ENCODE measurements at places on chromosomes 2 and 18. TPM values are rescaled to one million over a fixed set of nuclear protein-coding genes. Genes with fewer than 3 reads are reported as not detected.
A peak's percentile ranks its signal among the peaks of the same experiment; 100 is the strongest.

GRCh38 chr18:42011053-42011452 is 56.0 kb downstream of the PIK3C3 start:
- no peak overlapping the region for H3K27ac ChIP-seq
- no peak for DNase-seq
- H3K4me3 ChIP-seq: no peak overlapping the region

DNA sequence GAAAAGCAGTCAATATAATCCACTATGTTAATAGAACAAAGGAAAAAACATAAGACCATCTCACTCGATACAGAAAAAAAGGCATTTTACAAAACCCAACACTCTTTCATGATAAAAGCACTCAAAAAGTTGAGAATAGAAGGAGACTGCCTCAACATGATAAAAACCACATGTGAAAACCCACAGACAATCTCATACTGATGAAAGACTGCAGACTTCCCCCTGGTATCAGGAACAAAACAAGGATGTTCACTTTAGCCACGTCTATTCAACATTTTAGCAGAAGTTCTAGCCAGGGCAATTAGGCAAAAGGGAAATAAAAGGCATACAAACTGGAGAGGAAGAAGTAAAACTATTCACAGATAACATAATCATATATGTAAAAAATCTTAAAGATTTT is 285.9 kb downstream of the EIPR1 start:
- H3K27me3 ChIP-seq: no peaks in the 10 kb centered on the region
- H3K27ac ChIP-seq: no peak overlapping the region
- DNase-seq: no peak

DNA sequence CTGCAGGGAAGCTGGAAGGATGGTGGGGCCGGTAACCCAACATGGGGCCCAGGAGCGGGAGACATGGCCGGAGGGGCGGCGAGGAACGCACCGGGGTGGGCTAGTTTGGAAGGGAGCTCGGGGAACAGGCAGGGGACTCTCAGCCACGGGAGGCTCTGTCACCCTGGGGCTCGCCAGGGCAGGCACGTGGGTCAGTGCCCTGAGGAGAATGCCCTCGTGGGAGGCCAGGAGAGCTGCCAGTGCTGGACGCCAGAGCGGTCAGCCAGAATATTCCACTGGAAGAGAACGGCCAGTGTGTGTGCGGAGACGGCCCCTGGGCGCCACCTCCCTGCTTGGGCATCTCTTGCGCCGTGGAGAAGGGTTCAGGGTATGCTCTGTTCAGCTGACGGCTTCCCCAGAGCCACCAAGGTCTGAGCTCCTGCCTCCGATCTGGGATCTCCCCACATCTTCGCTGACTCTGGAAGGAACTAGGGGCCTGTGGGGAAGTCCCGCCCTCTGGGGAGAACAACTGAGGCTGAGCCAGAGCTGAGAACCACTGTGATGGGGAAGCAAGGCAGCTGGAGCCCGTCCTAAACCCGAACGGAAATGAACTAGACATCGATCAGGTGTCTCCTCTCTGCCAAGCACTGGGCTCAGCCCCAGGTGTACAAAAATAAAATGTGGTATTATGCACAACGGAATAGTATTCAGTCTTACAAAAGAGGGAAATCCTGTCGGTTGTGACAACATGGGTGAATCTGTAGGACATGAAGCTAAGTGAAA is 49.3 kb downstream of the TNP1 start:
- peak; percentile 64 for DNase-seq
- H3K27me3 ChIP-seq: no peaks in the 10 kb centered on the region
- H3K4me3 ChIP-seq: no peak overlapping the region
- H3K36me3 ChIP-seq: no peaks in the 10 kb centered on the region
- peaks cover 5% of the 10 kb centered on the region for H3K4me1 ChIP-seq

- H3K36me3 ChIP-seq: no peaks in the 10 kb centered on the region
- H3K4me1 ChIP-seq: no peaks in the 10 kb centered on the region
- H3K27me3 ChIP-seq: no peaks in the 10 kb centered on the region
Observed at GRCh38 chr2:216858312-216858711, 1.6 kb downstream of the TNP1 start.

- H3K4me3 ChIP-seq: no peak overlapping the region
- no peaks in the 10 kb centered on the region for H3K4me1 ChIP-seq
- no peaks in the 10 kb centered on the region for H3K36me3 ChIP-seq
- H3K27me3 ChIP-seq: no peaks in the 10 kb centered on the region
- no peak for DNase-seq
Observed at GRCh38 chr2:109724533-109725460, 69.3 kb upstream of the RGPD5 start.

DNA sequence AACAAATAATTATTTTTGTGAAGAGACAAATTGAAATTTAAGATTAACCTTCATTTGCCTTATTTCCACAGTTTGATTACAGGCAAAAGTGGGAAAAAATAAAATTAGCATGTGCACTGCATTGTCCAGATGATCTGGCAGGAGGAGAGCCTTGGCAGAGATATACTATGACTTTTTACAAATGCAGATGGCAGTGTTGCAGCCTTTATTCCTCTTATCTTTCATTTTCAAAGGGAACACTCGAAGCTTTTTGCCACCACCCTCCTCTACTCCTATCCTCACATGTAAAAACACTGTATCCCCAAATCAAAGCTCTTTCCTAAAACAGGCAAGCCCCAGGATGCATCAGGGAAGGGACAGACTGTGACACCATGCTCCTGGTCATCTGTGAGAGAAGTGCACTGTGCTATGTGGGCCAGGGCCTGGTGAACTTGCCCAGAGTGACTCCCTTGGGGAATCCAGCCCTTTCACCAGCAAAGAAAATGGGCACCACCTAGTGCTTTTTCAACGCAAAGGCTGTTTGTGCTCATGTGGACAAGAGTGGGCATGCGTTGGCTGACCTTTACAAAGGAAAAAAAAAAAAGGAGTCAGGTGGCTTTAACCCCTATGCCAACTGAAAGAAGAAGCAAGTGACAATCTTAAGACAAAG is 74.7 kb upstream of the ETAA1 start:
- no peak overlapping the region for H3K4me3 ChIP-seq
- no peaks in the 10 kb centered on the region for H3K36me3 ChIP-seq

Gene TEKT4
- 1.5 TPM for total RNA-seq

Gene ZNF521
- total RNA-seq: 11.3 TPM

DNA sequence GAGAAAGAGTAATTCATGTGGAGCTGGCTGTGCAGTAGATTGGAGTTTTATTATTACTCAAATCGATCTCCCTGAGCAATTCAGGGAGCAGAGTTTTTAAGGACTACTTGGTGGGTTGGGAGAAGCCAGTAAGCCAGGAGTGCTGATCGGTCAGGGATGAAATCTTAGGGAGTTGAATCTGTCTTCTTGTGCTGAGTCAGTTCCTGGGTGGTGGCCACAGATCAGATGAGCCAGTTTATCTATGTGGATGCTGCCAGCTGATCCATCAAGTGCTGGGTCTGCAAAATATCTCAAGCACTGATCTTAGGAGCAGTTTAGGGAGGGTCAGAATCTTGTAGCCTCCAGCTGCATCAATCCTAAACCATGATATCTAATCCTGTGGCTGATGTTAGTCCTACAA is 17.0 kb upstream of the UGT1A8 start:
- H3K4me1 ChIP-seq: no peaks in the 10 kb centered on the region
- H3K27me3 ChIP-seq: no peaks in the 10 kb centered on the region

DNA sequence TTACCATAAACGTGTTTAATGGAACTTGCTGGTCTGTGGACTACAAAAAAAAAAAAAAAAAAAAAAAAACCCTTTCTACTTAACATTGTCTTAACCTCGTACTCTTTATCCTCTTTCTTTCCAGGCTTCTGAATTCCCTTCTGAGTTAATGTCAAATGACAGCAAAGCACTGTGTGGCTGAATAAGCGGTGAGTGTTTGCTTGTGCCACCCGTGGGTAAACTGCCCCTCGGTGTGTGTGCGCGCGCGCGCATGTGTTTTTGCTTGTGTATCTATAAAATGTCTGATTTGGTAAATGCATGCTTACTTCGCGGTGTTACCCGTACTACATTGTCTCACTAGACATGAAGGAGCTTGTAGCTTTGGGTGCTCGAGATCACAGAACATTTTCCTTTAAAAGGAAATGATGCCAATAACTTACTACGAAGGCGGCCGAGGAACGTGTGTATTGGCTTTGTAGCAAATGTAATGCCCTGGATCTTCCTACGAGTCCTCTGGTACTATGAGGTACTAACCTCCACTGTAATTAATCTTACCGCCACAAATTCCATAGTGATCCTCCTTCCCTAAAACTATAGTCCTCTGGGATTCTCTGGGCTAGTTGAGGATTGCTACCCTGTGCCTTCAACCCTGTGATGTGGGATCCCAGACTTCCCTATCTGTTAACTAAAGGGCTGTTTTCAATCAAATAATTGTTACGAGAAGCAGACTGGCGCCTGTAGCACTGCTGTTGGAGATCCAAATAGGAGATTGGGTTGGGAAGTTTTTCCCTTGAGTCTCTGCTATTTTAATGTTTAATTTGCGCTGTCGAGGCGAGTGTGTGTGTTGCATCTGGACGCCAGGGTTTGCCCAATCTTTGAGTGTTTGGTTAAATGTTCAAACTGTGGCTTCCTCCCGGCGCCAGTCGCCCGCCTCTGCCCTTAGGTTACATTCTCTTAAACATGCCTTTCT is 1.1 kb downstream of the ID2 start:
- no peaks in the 10 kb centered on the region for H3K36me3 ChIP-seq
- H3K27me3 ChIP-seq: no peaks in the 10 kb centered on the region

Gene ATP5MC3
- total RNA-seq: 76.2 TPM

DNA sequence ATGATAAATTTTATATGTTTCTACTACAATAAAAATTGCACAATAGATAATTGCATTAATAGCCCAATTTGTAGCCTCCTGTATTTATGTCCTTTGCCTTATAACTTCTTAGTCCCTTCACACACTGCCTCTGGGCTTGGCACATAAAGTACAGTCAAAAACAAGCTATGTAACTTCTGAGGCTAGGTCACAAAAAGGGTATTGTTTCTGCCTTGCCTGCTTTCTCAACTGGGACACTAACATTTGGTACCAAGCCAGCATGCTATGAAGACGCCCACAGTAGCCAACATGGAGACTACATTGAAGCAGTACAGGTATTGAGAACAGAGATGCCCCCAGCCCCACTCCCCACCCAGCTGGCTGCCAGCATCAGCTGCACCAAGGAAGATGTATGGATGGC is 5.4 kb upstream of the SLC3A1 start:
- H3K4me3 ChIP-seq: no peak overlapping the region
- H3K4me1 ChIP-seq: no peaks in the 10 kb centered on the region
- no peaks in the 10 kb centered on the region for H3K27me3 ChIP-seq
- DNase-seq: no peak
- no peak overlapping the region for H3K27ac ChIP-seq

- H3K27ac ChIP-seq: no peak overlapping the region
- H3K4me3 ChIP-seq: no peak overlapping the region
Observed at GRCh38 chr2:214244847-214245246, 166.0 kb upstream of the VWC2L start.

GRCh38 chr2:51959696-51960095 is 927.8 kb upstream of the NRXN1 start:
- no peaks in the 10 kb centered on the region for H3K36me3 ChIP-seq
- no peak overlapping the region for H3K4me3 ChIP-seq
- H3K27me3 ChIP-seq: no peaks in the 10 kb centered on the region
- H3K4me1 ChIP-seq: no peaks in the 10 kb centered on the region
- H3K27ac ChIP-seq: no peak overlapping the region

- no peaks in the 10 kb centered on the region for H3K36me3 ChIP-seq
- DNase-seq: no peak
- no peak overlapping the region for H3K4me3 ChIP-seq
- no peak overlapping the region for H3K27ac ChIP-seq
- no peaks in the 10 kb centered on the region for H3K27me3 ChIP-seq
- H3K4me1 ChIP-seq: no peaks in the 10 kb centered on the region
Observed at GRCh38 chr18:56835331-56835730, 184.2 kb downstream of the WDR7 start.

GRCh38 chr2:15058015-15058720 is 425.7 kb downstream of the LRATD1 start:
- H3K4me1 ChIP-seq: no peaks in the 10 kb centered on the region
- H3K36me3 ChIP-seq: no peaks in the 10 kb centered on the region
- no peaks in the 10 kb centered on the region for H3K27me3 ChIP-seq
- H3K4me3 ChIP-seq: no peak overlapping the region
- H3K27ac ChIP-seq: no peak overlapping the region
- no peak for DNase-seq

GRCh38 chr2:2237563-2237962 is 93.5 kb downstream of the MYT1L start:
- H3K27me3 ChIP-seq: no peaks in the 10 kb centered on the region
- no peak for DNase-seq
- no peaks in the 10 kb centered on the region for H3K4me1 ChIP-seq
- no peak overlapping the region for H3K27ac ChIP-seq
- H3K36me3 ChIP-seq: no peaks in the 10 kb centered on the region

- peaks cover 7% of the 10 kb centered on the region for H3K4me1 ChIP-seq
- no peaks in the 10 kb centered on the region for H3K36me3 ChIP-seq
- peak; percentile 33 for DNase-seq
- H3K4me3 ChIP-seq: no peak overlapping the region
- no peaks in the 10 kb centered on the region for H3K27me3 ChIP-seq
- no peak overlapping the region for H3K27ac ChIP-seq
Observed at GRCh38 chr18:13531681-13532325, 194.6 kb downstream of the FAM210A start.

GRCh38 chr2:158120664-158121641 is 19.3 kb downstream of the UPP2 start:
- H3K4me3 ChIP-seq: no peak overlapping the region
- no peak for DNase-seq
- no peaks in the 10 kb centered on the region for H3K27me3 ChIP-seq
- no peaks in the 10 kb centered on the region for H3K4me1 ChIP-seq
- H3K36me3 ChIP-seq: no peaks in the 10 kb centered on the region
- H3K27ac ChIP-seq: no peak overlapping the region

- DNase-seq: no peak
- H3K27me3 ChIP-seq: no peaks in the 10 kb centered on the region
- H3K4me1 ChIP-seq: no peaks in the 10 kb centered on the region
- H3K27ac ChIP-seq: no peak overlapping the region
- H3K36me3 ChIP-seq: no peaks in the 10 kb centered on the region
- H3K4me3 ChIP-seq: no peak overlapping the region
Observed at GRCh38 chr2:37561615-37562569, 109.5 kb downstream of the CDC42EP3 start.

Gene BMP10
- total RNA-seq: not detected

Gene ALMS1
- 26.1 TPM for total RNA-seq

DNA sequence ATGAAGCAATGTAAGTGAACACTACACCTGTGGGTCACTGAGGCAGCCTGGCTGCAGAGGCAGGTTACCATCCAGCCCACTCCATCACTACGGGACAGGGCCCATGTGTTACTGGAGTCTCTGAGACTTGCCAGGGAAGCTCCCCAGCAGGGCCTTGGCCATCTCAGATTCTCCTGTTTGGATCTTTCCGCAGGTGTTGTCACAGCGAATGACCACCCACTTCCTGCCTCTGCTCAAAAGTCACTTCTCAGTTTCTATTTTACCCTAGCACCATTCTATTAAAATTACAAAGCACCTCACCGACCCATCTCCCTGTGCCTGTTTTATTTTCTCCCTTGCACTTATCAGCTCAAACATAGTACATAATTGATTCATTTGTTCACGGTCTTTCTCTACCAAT is 34.5 kb upstream of the L3MBTL4 start:
- H3K27ac ChIP-seq: no peak overlapping the region
- no peaks in the 10 kb centered on the region for H3K27me3 ChIP-seq
- H3K4me3 ChIP-seq: no peak overlapping the region
- H3K36me3 ChIP-seq: no peaks in the 10 kb centered on the region
- H3K4me1 ChIP-seq: no peaks in the 10 kb centered on the region

GRCh38 chr18:35172451-35173035 is 68.3 kb upstream of the ZNF397 start:
- peaks cover 6% of the 10 kb centered on the region for H3K4me1 ChIP-seq
- H3K27ac ChIP-seq: no peak overlapping the region
- DNase-seq: no peak
- no peak overlapping the region for H3K4me3 ChIP-seq
- H3K36me3 ChIP-seq: no peaks in the 10 kb centered on the region
